ENCODE measurements at places on chromosomes 2 and 18.

DNA sequence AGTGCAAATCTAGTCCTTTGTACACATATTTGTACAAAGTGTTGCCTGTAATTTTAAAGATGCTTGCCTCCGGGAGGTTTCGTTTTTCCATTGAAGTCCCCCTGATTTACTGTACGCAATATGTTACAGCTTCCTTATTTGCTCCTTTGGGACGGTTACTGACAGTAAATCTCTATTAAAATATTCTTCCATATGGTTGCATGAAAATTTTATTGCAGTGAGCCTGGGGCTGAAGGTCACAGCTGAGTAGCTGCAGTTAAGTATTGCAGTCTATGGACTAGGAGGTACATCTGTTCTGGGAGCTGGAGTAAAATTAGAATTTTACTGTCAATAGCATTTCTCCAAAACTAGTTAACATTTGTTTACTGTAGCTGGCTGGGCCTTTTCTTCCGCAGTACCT is 119.2 kb downstream of the ETAA1 start:
- DNase-seq, result no peak

DNA sequence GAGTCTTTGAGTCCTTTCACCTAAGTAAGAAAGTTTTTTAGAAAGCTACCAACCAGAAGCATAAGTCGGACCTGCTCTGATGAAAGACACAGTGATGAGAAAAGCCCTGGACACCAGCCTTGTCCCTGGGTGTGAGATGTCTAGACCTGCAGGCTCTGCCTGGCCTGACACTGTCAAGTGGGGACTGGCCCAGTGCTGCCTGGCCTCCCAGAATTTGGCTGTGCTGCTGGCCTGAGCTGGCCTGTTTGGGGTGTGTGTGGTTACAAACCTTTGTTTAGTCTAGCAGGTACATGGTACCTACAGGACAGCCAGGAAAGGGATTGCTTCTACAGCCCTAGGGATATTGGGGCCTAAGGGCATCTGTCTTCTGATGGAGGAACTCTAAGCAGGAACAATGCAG is 48.3 kb downstream of the ASB1 start:
- DNase-seq, result no peak

DNA sequence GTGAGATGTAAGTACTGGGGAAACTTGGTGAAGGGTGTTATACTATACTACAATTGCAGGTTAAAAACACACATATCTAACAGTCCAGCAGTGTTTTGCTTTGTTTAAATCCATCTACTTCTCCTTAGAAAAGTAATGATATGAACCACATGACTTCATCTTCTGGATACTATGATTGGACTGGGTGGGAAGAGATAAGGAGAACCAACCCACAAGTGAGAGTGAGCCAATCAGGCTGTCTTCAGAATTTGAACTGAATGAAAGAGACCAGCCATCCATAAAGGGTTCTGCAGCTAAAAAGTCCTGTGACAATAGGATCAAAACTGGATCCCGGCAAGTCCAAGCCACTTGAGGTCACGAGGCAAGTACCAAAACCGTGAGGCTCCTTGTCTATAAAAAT is 46.6 kb downstream of the KANSL3 start:
- no peak for DNase-seq

DNA sequence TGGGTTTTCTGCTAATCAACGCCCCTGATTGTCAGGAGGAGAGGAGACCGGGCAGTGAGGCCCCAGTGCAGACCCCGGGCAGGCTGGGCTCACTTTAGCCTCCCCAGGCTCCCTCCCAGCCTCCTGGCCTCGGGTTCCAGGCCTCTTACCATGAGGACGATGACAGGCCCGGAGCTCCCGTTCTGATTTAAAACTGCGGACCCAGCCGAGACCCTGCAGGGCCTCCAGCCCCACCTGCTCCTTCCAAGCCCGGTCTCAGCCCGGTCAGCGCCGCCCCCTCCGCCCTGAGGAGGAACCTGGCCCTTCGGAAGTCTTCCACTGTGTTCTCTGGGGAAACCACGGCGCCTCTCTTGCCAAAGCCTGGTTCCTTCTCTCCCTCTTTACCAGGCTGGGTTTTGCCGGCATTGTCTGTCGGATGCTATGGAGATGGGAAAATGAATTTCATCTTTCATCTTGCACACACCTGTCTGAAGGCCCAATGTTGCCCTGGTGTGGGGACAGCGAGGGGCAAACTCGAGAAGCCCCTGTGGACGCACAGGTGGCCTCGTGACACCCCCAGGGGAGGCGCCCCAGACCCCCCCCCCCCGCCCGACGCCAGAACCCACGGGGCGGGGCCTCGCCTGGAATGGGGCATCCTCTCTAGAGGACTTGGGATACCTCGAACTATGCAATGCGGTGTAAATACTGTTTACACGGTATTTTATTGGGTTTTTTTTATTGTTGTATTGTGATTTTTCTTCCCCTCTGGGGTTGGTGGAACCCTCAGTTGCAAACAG is 37.7 kb upstream of the CTDP1 start:
- DNase-seq, result no peak

DNA sequence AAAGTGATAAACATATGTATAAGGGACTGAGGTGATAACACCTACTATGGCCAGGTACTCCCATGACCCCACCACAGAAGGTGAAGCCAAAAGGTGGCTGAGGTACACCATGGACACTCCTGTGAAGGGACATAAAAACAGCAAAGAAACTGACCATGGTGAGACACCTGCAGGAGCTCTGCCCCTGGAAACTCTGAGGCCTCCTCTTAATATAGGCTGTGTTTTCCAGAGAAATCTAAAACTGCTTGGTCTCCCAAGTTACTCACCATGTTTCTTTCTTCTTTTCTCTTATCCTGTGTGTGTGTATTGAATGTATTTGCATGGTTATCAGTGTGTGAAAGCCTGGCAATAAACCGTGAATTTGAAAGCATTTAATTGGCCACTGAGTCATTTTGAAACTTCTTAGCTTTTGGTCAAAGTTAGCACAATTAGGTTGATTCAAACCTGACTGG is 739.3 kb upstream of the GCFC2 start:
- no peak for DNase-seq

GRCh38 chr18:51235009-51235789 is 37.7 kb upstream of the MEX3C start:
- DNase-seq, result peak; percentile 16

DNA sequence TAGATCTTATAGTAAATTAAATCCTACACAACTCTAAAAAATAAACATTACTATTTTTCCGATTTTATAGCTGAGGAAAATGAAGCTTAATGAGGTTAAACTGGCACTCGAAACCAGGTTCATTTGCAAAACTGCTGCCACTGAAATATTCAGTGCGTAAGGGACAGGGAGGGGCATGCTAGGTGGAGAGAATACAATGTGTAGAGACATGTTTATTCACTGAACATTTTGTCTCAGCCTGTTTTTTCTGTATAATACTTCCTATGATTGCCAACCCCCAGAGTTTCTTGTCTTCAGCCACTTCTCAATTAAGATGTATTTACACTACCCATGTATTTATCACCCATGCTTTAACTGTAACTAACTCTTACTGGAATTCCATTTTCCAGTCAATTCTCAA is 31.6 kb upstream of the ZNF804A start:
- DNase-seq, result no peak

DNA sequence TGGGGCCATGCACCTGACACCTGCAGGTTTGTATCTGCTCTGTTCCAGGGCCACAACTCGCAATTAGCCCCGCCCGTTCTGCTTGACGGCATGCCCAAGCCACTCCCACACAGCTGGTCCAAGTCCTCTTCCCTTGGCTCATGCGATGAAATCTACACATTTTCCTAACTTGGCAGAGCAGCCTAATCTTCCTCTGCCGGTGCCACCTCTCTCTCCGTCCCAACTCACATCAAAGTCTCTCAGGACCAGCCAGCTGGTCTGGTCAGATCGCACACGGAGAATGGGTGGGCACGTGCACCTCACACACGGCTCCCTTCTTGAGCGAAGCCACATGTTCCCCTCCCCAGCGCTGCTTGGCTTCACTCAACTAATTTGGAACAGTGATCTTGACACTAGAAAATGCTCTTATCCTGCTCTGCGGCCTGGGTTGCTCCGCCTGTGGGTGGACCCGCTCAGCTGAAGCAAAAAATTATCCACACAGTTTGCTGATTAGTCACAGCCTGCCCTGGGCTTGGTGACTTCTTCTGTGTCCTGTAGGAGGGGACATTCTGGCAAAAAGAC is 176.7 kb downstream of the NRP2 start:
- DNase-seq, result no peak

- peak; percentile 67 for DNase-seq
These were observed 213.4 kb upstream of the GATA6 start for GRCh38 chr18:21955757-21956652.

DNA sequence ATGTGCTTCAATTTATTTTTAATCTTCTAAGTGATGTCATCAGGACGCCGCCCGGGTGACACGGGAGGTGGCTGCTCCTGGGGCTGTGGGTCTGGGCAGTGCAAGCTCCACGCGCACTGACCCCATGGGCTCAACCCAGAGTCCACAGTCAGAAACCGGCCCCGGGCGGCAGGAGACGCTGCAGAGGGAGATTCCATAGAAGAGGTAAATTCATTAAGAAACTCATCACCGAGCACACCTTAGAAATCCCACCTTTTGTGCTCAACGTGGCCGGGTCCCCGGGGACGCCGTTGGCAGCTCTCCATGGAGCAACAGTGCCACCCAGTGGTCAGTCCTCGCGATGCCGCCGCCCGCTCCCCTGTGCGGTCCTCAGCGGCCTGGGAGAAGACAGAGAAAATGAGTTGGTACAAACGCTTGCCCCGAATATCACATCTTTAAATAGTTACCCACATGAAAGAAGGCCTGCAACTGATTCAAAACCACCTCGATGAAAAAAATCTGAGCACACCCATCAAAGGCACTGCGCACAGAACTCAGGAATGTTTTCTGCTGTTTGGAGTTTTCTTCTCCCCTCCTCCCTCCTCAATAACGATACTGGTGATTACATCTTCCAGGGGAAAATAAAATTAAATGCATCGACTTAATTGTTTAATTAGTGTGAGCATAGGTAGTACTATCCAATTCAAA is 92.6 kb downstream of the CMPK2 start:
- DNase-seq, result peak; percentile 69

DNA sequence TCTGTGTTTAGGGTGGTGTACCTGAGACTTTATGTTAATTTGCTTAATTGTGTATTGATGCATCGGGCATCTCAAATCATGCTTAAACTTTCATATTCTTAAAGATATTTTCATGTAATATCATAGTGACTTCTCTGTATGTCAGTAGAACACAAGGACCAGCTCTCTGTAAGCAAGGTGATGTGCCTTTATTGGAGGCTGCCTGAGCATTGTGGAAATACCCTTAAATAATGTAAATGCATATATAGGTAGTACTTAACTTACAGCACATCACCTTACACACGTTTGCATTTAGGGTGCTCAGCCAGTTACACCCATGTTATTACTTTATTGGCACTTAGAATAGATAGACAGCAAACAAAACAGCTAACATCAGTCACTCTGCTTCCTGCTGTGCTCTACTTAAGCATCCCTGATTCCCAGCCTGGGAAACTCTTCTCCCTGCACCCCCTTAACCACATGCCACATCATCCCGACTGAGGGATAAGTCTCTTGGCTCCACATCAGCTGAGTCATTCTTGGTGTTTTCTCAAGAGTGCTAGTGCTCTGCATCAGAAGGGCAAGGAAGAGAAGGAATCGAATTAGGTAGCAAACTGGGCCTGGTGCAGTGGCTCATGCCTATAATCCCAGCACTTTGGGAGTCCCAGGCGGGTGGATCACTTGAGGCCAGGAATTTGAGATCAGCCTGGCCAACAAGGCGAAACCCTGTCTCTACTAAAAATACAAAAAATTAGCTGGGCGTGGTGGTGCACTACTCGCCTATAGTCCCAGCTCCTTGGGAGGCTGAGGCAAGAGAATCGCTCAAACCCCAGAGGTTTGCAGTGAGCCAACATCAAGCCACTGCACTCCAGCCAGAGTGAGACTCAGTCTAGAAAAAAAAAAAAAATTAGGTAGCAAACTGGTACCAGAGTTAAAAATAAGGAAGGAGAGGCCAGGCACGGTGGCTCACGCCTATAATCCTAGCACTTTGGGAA is 108.7 kb downstream of the MAP3K20 start:
- DNase-seq, result no peak

- DNase-seq, result no peak
These were observed 820.8 kb upstream of the FAM98A start for GRCh38 chr2:34419856-34420255.

DNA sequence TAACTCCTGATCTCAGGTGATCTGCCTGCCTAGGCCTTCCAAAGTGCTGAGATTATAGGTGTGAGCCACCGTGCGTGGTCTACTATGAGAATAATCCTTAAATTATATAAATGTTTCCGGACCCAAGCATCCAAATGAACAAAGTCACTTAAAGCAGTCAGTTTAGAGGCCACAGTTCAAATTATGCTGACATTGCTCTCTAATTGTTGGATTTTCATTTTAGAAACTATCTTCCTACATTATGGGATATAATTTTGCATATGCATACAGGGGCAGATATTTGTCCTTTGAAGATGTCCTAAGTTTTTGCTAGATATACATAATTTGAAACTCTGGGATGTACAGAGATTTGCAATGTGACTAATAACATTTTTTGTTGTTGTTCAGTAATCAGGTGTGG is 390.1 kb downstream of the RND3 start:
- no peak for DNase-seq
